ENCODE measurements at places on chromosomes 13 and 19.

DNA sequence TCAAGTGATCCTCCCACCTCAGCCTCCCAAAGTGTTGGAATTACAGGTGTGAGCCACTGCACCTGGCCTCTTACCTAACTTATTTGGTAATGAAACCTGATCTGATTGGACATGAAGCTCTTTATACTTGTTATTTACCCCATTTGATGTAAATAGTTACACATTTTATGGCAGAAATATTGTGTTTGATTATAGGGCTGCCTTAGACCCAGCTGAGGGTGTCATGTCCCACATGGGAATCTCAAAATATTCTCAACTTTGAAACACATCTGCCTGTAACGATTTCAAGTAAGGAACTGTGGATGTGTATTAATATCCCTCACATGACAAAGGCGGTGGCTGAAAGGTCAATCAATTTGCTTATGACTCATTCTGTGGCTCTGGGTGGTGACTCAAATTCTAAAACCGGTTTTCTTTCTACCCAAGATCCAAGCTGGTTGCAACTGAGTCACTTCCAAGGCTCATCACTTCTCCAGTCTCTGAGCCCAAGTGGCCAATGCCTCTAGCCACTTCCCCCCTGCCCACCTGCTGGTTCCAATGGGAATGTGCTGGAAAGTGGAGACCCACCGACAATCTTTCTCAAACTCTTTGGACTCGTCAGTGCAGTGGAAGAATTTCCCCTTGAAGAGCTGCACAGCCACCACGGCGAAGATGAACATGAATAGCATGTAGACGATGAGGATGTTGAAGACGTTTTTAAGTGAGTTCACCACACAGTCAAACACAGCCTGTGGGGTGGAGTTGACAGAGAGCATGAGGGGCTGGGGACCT lies 110.9 kb downstream of the IER2 start:
- DNase-seq = peak; percentile 97

DNA sequence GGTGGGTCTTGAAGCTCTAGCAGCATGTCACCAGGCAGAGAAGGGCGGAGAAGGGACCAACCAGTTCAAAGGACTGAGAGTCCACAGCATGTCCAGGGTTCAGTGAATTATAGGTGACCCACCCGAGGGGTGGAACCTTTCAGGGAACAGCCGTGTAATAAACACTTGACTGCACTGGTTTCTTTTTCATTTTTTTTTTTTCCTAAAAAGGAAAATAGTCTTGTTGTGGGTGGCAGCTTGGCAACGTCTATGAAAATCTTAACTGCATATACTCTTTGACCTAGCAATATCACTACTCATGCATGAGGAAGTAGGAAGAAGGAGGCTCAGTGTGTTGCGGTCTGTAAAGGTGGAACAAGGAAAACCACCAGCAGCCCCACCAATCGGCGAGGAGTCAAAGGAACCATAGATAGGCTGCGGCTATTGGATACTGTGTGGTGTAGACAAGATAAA lies 13.0 kb upstream of the MYH14 start:
- no peak for DNase-seq

GRCh38 chr19:6873708-6874431 lies 13.5 kb upstream of the ADGRE1 start:
- no peak for DNase-seq

GRCh38 chr19:16940626-16941025 lies 51.8 kb downstream of the F2RL3 start:
- no peak for DNase-seq

DNA sequence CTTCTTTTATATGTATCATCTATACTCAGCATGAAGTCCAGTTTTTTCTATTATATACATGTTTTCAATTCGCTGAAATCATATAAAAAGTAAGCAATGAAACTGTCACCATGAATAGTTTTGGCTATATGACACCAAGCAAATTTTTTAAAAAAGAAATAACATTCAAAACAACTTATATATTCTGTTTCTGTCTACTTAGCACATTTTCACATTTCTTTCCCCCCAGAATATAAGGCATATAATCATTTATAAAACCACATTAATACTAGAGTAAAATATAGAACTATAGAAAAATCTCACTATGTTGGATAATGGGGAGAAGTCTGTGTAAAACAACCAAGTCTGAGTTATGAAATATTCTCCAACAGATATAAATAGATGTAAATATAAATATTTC lies 33.1 kb downstream of the POSTN start:
- no peak for DNase-seq

GRCh38 chr19:17052439-17052838 lies 22.8 kb downstream of the HAUS8 start:
- DNase-seq = peak; percentile 75

DNA sequence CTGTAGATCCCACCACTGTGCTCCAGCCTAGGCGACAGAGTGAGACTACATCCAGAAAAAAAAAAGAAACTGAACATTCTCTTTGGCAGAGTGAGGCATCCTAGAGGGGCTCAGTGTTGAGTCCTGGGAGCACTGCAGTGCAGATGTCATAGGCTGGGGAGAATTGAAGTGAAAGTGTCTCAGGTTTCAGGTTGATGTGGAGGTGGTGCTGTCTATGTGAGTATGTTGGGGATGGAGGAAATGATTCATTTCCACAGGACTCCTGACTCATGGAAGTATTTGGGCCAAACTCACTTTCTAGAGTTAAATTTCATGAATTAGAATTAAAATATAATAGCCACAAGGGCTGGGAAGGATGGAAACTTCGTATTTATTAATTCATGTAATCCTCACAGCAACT lies 134.4 kb upstream of the TSC22D1 start:
- peak; percentile 90 for DNase-seq

GRCh38 chr19:33621065-33621785 lies 528 bp upstream of the CHST8 start:
- DNase-seq = no peak

GRCh38 chr19:30565636-30566035 lies 193.5 kb downstream of the ZNF536 start:
- DNase-seq = no peak

DNA sequence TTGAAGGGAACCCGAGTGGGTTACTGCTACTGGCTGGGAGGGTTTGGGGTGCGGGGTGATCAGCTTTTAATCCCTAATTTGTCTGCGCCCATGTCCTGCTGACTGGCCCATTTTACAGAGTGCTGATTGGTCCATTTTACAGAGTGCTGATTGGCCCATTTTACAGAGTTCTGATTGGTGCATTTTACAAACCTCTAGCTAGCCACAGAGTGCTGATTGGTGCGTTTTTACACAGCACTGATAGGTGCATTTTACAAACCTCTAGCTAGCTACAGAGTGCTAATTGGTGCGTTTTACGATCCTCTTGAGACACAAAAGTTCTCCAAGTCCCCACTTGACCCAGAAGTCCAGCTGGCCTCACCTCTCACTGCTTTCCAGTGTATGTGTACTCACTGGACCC lies 43.2 kb downstream of the MTMR6 start:
- DNase-seq = no peak

DNA sequence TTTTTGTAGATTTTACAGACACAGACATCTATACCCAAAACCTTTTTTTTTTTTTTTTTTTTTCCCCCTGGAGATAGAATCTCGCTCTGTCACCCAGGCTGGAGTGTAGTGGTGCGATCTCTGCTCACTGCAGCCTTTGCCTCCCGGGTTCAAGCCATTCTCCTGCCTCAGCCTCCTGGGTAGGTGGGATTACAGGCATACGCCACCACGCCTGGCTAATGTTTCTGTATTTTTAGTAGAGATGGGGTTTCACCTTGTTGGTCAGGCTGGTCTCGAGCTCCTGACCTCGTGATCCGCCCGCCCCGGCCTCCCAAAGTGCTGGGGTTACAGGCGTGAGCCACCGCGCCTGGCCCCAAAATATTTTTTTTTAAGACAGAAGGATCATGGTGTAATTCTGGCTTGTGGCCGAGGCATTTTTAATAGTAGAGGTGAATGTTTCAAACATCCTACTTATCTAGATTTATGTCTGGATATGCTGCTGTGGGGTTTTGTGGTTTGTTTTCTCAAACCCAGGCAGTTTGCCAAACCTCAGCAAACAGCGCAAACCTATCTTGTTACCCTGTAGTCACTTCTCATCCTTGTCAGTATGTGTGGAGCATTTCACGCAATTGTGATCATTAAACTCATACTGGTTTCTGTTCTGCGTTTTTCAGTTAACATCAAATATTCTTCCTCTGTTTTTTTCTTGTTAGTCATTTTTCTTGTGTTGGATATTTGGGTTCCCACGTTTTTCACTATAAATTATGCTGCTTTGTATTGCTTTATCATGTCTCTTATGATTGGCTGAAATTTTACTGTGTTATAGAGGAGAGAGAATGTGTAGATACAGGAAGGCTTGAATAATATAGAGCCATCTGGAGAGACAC lies 36.2 kb upstream of the GARRE1 start:
- DNase-seq = peak; percentile 83

GRCh38 chr13:114007566-114007965 lies 33.7 kb upstream of the C13orf46 start:
- no peak for DNase-seq

DNA sequence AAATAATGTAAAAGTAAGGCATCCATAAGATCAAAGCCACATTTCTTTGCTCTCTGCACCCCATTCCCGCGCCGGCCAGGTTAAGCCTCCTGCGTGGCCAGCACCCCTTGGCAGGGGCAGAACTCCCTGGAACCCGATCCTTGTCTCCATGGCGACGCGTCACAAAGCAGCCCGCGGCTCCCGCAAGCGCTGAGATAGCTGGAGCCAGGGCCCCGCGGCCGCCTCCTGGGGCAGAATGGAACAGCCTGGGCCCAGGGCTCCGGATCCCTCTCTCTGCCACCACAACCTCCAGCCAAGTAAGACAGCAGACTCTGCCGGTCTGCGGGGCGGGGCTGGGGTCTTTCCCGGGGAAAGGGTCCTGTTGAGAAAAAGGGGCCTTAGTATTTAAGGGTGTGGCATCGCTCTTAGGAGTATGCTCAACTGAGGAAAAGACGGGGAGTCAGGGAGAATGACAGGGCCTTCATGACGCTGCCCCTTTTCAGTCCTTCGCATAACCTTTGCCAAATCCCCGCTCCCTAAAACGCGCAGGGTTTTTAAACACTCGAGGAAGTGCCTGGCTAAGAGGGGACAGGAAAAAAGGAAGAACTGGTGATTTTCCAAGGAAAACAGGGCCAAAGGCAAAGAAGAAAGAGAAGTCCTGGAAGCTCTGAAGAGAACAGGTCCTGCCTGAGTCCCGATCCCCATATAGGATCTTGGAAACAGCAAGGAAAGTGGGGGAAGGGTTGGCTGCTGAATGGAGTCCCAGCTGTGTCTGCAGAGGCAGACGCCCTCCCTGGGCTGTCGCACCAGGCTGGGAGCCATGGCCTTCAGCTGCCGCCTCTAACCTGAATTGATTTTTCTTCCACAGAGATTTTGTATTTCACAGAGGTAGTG lies at the start of gene TEX26:
Gene TEX26, plus strand, starts transcription at position 176 of the 873 bp plus-strand sequence. Its CDS starts 60 bp downstream, at position 236.
- DNase-seq = no peak

- no peak for DNase-seq
Observed at GRCh38 chr13:44412346-44412935, 38.8 kb downstream of the SERP2 start.

GRCh38 chr13:112931028-112931934 lies 37.7 kb upstream of the MCF2L start:
- peak; percentile 81 for DNase-seq

- DNase-seq = no peak
Observed at GRCh38 chr19:876780-877314, 16.1 kb downstream of the MED16 start.

DNA sequence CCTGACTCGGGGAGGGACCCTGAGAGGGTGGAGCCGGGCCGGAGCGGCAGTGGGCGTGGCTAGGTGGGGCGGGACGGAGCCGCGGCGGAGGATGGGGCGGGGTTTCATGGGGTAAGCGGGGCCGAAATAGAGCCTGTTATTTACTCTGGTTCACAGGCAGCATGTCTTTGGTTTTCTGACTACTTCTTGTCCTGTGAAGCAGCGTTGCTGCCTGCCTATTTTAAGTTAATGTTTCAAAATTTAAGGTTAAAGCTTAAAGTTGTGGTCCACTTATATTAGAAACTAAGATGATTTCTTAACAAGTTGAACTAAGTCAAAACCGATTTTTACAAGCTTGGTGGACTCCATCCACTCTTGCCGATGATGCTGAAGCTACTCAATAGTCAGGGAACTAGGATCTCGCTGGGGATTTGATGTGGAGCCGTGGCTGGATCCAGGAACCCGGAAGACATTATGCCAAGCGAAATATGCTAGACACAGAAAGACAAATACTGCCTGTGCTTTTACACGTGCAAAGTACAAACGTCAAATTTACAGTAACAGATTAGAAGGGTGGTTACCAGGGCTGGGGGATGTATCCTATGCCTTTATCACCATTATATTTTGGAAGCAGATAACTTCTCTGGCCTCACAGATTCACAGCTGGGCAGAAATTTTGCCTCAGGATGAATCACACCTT lies 433 bp upstream of the ZNF616 start:
- peak; percentile 20 for DNase-seq

- DNase-seq = no peak
Observed at GRCh38 chr19:48962849-48963165, 2.3 kb upstream of the FTL start.

GRCh38 chr13:59398127-59398526 lies 765.6 kb downstream of the DIAPH3 start:
- no peak for DNase-seq

GRCh38 chr13:25423831-25424230 lies 52.1 kb downstream of the ATP8A2 start:
- DNase-seq = no peak

GRCh38 chr19:46202426-46202825 lies 27.1 kb upstream of the IGFL1 start:
- DNase-seq = no peak

GRCh38 chr19:16856091-16856490 lies 26.9 kb downstream of the SIN3B start:
- DNase-seq = no peak

DNA sequence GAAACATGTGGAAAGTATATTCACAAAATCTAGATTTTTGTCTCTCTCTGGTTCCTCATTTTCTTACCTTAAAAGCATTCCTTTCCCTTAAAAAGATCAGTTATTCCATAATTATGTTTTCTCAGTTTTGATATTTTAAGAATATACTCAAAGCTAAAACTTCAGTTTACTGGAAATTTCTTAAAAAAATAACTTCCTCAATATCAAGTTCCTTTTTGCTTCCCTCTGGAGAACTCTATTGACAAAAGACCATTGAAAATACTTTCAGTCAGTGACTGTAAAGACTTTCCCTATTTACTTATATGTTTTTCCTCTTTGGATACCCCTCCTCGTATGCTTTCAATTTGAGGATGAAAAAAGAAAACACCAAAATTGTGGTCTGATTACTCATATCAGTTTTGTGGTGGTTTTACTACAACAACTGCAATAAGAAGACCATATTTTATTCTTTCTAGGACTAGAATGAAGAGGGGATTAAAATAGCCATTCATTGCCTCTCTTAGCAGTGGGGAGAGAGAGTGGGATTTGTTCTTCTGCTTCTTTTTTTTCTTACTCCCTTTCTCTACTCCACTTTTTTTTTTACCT lies 113.2 kb downstream of the ESD start:
- no peak for DNase-seq

GRCh38 chr13:33917190-33917589 lies 99.2 kb downstream of the RFC3 start:
- DNase-seq = no peak

- no peak for DNase-seq
Observed at GRCh38 chr13:58134012-58134411, 502.5 kb downstream of the PCDH17 start.

All from GM23248 (cell line).